H9 (cell line): ENCODE measurements at places on chromosomes 2 and 18.

GRCh38 chr18:42187611-42188380 lies 232.8 kb downstream of the PIK3C3 start:
- H3K4me1 ChIP-seq: no peaks in the 10 kb centered on the region
- peaks cover 8% of the 10 kb centered on the region for H3K36me3 ChIP-seq
- DNase-seq: no peak
- no peaks in the 10 kb centered on the region for H3K27me3 ChIP-seq

GRCh38 chr2:43171789-43172188 lies 54.6 kb downstream of the ZFP36L2 start:
- DNase-seq: no peak
- no peaks in the 10 kb centered on the region for H3K27me3 ChIP-seq
- H3K4me3 ChIP-seq: no peak overlapping the region
- H3K27ac ChIP-seq: no peak overlapping the region

GRCh38 chr18:3251249-3251962 lies 3.8 kb downstream of the MYL12A start:
- no peak for DNase-seq
- H3K36me3 ChIP-seq: peaks cover 48% of the 10 kb centered on the region
- no peaks in the 10 kb centered on the region for H3K27me3 ChIP-seq
- no peaks in the 10 kb centered on the region for H3K4me1 ChIP-seq

DNA sequence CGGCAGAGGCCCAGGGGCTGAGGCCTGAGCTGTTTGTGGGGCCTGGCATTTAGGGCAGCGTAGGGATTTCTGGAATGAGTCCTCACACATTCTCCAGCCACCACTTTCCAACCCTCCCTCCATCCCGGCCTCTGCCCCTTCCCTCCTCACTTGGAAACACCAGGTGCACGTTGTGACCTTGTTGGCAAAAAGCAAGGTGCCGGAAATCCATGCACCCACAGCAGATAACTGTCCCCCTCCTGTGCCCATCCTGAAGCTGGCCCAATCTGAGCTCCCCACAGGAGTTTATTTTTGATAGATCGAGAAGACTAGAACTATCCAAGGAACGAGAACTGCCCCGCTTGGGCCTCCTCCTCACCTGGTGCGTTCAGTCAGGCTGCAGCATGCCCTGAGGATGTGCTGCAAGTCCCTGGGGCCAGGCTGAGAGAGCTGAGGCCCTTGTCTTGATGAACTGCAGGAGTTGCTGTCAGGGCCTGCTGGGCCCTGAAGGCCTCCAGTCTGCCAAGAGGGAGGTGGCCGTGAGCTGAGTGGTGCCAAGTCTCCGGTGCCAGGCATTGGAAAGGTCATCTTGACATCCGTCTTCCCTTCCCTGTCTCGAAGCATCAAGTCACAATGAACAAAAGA lies 55.8 kb downstream of the CTIF start:
- H3K36me3 ChIP-seq: no peaks in the 10 kb centered on the region; the same call in 1 of the 3 replicates
- H3K4me3 ChIP-seq: no peak overlapping the region
- no peaks in the 10 kb centered on the region for H3K27me3 ChIP-seq
- DNase-seq: no peak

GRCh38 chr2:15421753-15422152 lies 139.4 kb downstream of the NBAS start:
- no peak for DNase-seq
- no peaks in the 10 kb centered on the region for H3K27me3 ChIP-seq
- no peaks in the 10 kb centered on the region; the same call in 1 of the 2 replicates for H3K4me1 ChIP-seq
- H3K36me3 ChIP-seq: no peaks in the 10 kb centered on the region; the same call in 1 of the 2 replicates
- H3K27ac ChIP-seq: no peak overlapping the region

GRCh38 chr2:176122683-176123410 lies at the start of gene HOXD9:
Gene HOXD9, plus strand, starts transcription at chr2:176122719. Its CDS starts 50 bp downstream, at chr2:176122769.
- peaks cover 95% of the 10 kb centered on the region for H3K27me3 ChIP-seq
- no peaks in the 10 kb centered on the region for H3K36me3 ChIP-seq
- H3K27ac ChIP-seq: no peak within 1 kb of the TSS
- H3K4me1 ChIP-seq: no peaks in the 10 kb centered on the region
- H3K4me3 ChIP-seq: peak within 1 kb of the TSS; percentile 45

DNA sequence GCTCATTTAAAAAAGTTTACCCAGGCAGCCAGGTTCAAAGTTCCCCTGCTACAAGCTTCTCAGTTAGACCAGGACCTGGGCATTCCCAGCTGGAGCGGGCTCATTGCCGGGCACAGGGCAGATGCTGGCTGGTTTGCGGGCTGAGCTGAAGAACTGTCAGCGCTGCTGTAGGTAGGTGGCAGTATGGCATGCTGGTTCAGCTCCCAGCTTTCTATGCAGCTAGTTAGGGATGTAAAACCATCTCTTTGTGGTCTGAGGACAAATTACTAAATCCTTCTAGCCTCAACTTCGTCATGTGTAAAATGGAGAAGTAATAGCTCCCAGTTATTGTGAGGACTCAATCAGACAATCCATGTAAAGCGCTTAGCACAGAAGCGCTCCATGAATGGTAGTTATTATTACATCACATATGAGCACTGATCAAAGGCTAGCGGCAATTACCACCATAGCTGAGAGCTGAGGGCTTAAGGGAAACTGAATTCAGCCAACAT lies 2.4 kb upstream of the LDLRAD4 start:
- H3K27ac ChIP-seq: no peak overlapping the region
- peaks cover 17% of the 10 kb centered on the region; the same call in 1 of the 2 replicates for H3K27me3 ChIP-seq
- H3K4me3 ChIP-seq: peak overlapping the region; percentile 57

GRCh38 chr2:190670182-190670946 lies 21.5 kb downstream of the NAB1 start:
- no peak overlapping the region for H3K4me3 ChIP-seq
- H3K36me3 ChIP-seq: peaks cover 7% of the 10 kb centered on the region
- DNase-seq: no peak

DNA sequence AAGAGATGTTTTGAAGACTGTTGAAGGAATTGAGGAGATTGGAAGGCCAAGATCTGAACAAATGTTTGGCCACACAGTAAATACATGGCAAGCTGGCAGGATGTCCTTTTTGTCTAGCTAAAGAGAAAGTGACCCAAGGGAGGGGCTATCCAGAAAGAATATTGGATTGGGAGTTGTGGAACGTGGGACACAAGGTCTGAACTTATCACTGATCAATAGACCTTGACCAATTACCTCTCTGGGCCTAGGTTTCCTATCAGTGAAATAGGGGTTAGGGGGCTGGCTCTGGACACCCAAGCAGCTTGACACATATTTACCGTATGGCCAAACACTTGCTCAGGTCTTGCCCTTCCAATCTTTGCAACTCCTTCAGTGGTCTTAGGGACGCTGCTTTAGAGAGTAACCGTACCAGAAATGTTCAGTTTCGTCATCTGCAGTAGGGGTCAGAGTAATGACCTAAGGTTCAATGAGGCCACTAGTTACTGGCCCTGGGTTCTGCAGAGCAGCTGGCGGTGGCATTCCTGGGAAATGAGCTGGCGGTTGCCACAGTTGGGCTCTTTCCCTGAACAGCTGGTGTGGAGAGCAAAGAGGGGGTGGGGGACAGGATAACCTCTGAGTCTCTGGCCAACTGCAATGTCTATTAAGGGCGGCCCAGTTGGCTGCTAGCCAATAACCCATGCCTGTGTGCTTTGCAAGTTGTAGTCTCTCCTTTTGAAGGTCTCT lies 70.1 kb upstream of the STPG4 start:
- no peak overlapping the region for H3K27ac ChIP-seq
- no peak for DNase-seq
- H3K4me3 ChIP-seq: no peak overlapping the region
- H3K27me3 ChIP-seq: no peaks in the 10 kb centered on the region
- H3K4me1 ChIP-seq: no peaks in the 10 kb centered on the region

GRCh38 chr2:220469201-220469600 lies 841.8 kb downstream of the SLC4A3 start:
- H3K4me1 ChIP-seq: no peaks in the 10 kb centered on the region
- DNase-seq: no peak
- no peak overlapping the region for H3K27ac ChIP-seq
- H3K36me3 ChIP-seq: no peaks in the 10 kb centered on the region
- no peaks in the 10 kb centered on the region for H3K27me3 ChIP-seq
- no peak overlapping the region for H3K4me3 ChIP-seq

GRCh38 chr2:238863231-238863630 lies 15.3 kb downstream of the TWIST2 start:
- no peaks in the 10 kb centered on the region for H3K36me3 ChIP-seq
- no peak for DNase-seq
- H3K27ac ChIP-seq: no peak overlapping the region
- H3K4me3 ChIP-seq: no peak overlapping the region
- no peaks in the 10 kb centered on the region for H3K27me3 ChIP-seq
- H3K4me1 ChIP-seq: 0 out of 2 replicates have a peak, but pooled peaks cover 2% of the 10 kb centered on the region

- H3K27ac ChIP-seq: no peak overlapping the region
- no peaks in the 10 kb centered on the region; the same call in 1 of the 2 replicates for H3K4me1 ChIP-seq
- no peak overlapping the region for H3K4me3 ChIP-seq
- H3K27me3 ChIP-seq: no peaks in the 10 kb centered on the region; the same call in 1 of the 2 replicates
- H3K36me3 ChIP-seq: no peaks in the 10 kb centered on the region
These were observed 3.5 kb downstream of the RUFY4 start for GRCh38 chr2:218072478-218073024.

GRCh38 chr18:32167980-32168730 lies 21.7 kb upstream of the MEP1B start:
- H3K27ac ChIP-seq: no peak overlapping the region
- H3K27me3 ChIP-seq: no peaks in the 10 kb centered on the region
- no peak for DNase-seq

DNA sequence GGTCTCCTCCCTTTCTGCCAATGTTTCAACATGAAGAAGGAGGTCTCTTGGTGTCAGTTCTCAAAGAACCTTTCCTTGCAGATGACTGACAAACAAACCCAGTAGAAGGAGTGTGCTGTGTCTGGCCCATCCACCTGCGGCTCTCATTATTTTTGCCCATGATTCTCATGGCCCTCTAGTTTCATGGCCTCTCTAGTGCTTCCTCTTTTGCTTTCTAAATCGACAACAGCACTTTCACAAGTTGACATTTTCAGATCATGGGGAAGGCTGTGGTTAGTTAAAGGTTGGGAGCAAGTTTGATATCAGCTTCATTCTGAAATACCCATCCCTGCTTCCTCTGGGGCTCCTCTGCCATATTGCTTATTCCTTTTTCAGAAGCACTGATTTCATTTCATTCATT lies 805.2 kb downstream of the SLC4A3 start:
- no peak overlapping the region for H3K4me3 ChIP-seq
- H3K27me3 ChIP-seq: no peaks in the 10 kb centered on the region
- no peak for DNase-seq
- H3K4me1 ChIP-seq: no peaks in the 10 kb centered on the region
- H3K36me3 ChIP-seq: no peaks in the 10 kb centered on the region
- H3K27ac ChIP-seq: no peak overlapping the region
